ENCODE measurements at places on chromosomes 4 and X. TPM values are rescaled to one million over a fixed set of nuclear protein-coding genes. Genes with fewer than 3 reads are reported as not detected.

DNA sequence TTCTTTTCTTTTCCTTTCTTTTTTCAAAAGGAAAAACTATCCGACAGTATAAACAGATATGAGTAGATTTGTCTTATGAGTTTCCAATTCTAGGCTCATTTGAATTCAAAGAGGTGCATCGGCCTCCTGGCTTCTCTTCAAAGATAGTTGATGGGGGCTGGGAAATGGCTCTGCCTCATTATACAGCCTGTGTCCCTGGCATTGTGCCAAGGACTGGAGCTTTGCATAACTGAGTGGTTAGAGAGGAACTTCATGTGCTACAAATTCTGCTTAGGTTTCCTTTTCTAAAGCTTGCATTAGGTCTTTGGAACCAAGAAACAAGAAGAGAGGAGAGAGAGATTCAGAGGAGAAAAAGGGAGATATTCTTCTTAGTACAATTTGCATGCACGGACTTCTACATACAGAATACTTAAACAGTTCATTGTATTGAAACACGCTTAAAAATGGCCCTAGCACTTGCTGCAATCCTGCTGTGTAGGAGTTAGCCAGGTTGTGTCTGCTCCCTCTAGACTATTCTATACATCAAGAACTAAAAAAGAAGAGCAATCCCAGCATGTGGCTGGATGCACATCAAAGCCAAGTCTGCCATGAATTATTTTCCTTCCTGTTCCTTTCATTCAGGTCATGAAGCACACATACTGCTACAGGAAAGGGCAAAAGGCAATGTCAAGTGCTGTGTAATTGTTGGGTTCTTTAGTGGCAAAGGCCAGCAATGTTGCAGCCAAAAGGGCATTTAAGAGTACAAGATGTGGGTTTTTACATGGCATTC is 70.9 kb downstream of the INTS12 start:
- DNase-seq: no peak

DNA sequence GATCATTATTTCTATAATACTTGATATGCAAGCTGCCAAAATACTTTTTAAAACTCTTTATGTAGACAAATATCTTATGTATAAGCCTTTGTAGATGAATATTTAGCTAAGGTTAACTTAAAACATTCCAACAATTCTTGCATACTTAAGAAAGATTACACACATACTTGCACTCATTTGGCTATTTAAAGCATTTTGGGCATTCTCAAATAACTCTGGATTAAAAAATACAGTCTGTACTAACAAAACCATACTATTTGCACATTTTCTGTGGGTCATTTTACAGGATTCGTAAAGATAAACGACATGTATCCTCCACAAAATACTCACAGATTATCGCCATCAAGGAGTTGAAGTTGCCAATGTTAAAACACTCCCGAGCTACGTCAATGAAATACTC is 26.5 kb downstream of the RASGEF1B start:
- no peak for DNase-seq

DNA sequence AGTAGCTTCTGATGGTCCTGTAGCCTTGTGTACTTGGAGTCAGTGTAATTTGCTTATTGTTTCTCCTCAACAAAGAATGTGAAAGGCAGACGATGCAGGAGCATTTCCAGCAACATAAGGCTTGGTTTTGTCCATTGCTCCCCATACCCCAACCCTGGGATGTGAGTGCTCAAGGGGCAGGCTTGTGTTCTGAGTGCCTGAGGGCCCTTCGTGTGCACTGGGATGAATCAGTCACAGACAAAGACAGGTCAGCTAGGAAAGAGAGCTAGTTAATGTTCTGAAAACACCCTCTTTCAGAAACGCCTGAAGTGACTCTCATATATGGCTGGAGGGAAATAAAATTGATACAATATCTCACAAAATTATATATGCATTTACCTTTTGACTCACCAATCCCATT is 59.1 kb downstream of the PRPS1 start:
- no peak for DNase-seq

CCNB3 gene
- total RNA-seq: 0.29 TPM

NAA10 gene
- 46.3 TPM for total RNA-seq

FGB gene
- not detected for total RNA-seq

MXD4 gene
- 53.3 TPM for total RNA-seq

GRCh38 chr4:144356941-144357381 is 216.4 kb upstream of the GYPA start:
- no peak for DNase-seq

PAK3 gene
- 1.4 TPM for total RNA-seq

- DNase-seq: no peak
Measured at GRCh38 chr4:7944599-7945220, 5.0 kb upstream of the AFAP1 start.

SMIM10L2A gene
- total RNA-seq: under 0.01 TPM

DNA sequence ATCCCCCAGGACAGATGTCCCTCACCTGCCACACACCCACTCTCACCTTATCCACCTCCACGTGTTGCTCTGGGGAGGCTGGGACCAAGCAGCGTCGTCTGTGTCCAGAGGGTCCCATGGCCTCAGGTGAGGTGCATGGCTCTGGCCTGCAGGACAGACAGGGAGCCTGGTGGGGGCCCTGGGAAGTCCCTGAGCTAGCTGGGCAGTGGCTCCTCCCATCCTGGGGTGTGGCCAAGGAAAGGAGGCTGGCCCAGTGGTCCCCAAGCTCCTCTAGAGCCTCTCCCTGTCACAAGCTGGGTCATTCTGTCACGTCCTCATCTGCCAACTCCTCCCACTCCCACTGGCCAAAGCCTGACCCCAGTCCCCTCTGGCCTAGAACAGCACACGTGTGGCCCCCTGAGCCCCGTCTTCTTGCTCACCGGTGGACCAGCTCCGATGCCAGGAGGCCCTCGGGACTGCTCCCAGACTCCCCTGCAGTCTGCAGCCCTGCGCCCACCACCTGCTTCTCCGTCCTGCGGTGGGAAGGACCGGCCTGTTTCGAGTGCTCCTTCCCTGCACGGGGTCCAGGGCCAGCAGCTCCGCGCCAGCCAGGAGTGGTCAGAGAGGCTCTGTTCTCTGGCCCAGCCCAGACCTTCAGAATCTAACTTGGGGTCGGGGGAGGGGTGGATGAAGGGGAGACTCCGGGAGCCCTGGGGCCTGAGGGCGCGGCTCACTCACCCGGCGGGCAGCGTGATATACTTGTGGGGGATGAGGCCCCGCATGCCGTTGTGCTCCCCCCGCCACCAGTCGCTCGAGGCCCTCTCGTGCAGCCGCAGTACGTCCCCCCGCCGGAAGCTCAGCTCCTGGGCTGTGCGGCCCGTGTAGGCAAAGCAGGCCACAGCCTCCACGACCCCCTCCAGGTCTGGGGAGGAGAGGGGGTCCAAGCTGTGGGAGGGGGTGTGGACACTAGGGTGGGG is 4.8 kb downstream of the AVPR2 start:
- DNase-seq: no peak

DNA sequence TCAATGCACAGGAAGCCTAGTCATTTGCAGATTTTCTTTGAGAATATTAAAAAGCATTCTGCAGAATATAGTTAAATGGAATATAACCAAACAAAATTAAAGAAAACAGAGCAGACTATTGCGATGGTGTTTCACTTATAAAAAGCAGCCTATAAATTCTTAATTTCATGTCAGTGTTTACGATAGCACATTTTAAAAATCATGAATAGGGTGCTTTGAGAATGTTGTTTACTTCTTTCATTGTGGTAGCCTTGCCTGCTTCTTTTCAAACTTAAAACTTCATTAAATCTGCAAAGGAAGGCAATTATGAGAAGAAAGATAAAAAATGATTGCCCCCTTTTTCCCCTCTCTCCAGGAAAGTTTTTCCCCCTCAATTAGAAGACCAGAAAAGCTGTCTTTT is 748.6 kb downstream of the CCSER1 start:
- no peak for DNase-seq

CXCL1 gene
- 4.7 TPM for total RNA-seq

SNCA gene
- 0.29 TPM for total RNA-seq

TLL1 gene
- 0.36 TPM for total RNA-seq

VGLL1 gene
- total RNA-seq: not detected

DNA sequence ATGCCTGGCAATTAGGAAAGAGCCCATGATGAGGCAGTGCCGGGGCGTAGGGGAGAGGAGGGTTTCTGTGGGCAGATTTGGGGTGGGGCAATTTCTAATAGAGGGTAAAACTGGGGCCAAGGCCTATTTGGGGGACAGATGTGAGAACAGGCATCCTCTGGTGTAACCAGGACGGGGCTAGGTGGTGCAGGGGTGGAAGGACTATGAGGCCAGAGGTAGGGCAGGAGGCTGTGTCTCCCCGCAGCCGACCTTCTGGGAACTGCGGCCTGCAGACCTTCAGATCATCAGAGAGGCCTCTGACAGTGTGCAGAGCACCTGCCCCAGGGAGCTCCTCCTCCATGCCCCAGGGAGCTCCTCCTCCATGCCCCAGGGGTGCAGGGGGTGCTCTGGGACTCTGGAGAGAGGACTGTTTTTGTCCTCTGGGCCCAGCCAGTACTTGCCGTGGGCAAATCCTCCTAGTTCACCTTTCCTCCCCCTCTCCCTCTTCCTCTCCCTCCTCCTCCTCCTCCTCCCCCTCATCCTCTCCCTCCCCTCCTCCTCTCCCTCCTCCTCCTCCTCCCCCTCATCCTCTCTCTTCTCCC is 101.9 kb downstream of the SORCS2 start:
- peak; percentile 53 for DNase-seq

DNA sequence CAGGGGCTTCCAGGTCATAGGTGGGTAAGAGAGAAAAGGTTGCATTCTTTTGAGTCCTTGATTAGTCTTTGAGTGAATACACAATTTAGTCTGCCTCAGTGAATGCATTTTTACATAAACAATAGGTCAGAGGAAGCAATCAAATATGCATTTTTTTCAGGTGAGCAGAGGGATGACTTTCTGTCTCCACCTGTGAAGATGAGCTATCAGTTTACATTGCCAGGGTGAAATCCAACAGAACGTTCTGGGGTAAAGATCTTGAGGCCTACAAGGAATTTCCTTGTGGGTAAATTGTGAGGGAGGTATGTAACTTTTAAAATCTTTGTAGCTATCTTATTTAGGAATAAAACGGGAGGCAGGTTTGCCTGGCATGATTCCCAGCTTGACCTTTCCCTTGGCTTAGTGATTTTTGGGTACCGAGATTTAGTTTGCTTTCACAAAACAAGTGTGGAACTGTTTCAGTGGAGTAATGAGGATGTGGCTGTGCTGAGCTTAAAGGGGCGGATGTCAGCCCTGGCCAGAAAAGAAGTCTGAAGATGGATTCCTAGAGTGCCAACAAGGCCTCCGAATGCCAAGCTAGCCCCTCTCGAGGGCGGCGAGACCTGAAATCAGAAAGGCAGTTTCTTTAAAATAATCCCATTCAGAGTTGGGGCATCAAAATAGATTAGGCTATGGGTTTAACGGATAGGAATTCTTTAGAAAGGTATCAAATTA is 29.5 kb downstream of the TMEM131L start:
- DNase-seq: peak; percentile 58

NLGN3 gene
- 0.36 TPM for total RNA-seq

DNA sequence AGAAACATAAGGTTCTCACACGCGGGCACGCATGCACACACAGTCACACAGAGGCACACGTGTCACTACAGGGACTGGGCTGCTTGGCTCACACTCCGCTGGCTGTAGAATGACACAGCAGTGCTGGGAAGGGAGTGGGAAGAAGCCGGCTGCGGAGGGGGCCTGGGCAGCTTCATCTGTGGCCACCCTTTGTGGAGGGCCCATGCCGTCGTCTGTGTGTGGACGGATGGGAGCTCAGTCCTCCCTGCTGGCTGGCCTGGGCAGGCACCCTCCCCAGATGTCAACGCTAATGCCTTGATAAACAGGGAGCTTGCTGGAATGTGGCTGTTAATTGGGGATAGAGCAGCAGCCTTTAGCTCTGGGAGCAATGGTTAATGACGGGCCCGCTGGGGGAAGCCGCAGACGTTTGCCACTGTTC is 621.1 kb downstream of the BCOR start:
- no peak for DNase-seq

GRCh38 chr4:100493756-100494155 is 24.1 kb downstream of the EMCN start:
- DNase-seq: no peak

DNA sequence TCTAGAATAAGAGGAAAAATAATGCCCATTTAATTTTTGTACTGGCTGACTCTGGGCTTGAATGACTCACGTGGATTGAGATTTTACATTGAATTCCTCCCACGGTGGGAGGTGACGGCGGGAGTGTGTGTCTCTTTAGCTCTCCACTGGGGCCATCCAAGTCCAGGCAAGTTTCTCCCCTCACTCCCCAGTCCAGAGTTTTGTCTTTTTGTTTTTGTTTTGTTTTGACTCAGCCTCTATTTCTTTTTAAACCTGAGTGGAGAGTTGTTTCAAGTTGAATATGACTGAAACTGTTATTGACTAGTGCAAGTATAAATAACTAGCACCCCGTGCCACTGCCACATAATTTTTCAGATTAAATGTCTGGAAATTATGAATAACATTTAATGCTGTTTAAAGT is 13.6 kb downstream of the CHST7 start:
- DNase-seq: no peak

RHOXF2B gene
- not detected for total RNA-seq

AFM gene
- not detected for total RNA-seq

DNA sequence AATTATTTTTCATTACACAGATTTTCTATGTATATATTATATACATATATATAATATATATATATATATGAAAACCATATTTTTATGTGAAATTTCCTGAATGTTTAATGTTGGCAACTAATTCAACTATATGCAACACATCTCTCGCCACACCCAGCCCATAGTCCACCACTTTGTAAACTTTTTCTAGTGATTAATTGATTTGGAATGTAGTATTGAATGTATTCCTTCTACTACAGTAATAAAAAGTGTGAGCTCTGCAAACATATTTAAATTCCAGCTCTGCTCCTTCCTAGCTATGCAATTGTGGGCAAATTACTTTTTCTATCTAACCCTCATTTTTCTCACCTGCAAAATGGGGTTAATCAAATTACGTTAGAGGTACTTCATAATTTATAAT is 187.8 kb downstream of the TEX11 start:
- DNase-seq: no peak

CORIN gene
- 0.88 TPM for total RNA-seq

CDS1 gene
- total RNA-seq: under 0.01 TPM

GRCh38 chr4:115272185-115272584 is 158.8 kb upstream of the NDST4 start:
- DNase-seq: no peak

- DNase-seq: peak; percentile 29
Measured at GRCh38 chrX:47101206-47101605, 23.0 kb downstream of the RGN start.

GRCh38 chrX:72021975-72022374 is 109.7 kb downstream of the RTL5 start:
- DNase-seq: no peak

CT83 gene
- not detected for total RNA-seq

RNF128 gene
- 0.72 TPM for total RNA-seq

SHISA3 gene
- not detected for total RNA-seq
